Bone marrow (tissue), 2 donors: ENCODE measurements at places on chromosomes 6 and 20.

DNA sequence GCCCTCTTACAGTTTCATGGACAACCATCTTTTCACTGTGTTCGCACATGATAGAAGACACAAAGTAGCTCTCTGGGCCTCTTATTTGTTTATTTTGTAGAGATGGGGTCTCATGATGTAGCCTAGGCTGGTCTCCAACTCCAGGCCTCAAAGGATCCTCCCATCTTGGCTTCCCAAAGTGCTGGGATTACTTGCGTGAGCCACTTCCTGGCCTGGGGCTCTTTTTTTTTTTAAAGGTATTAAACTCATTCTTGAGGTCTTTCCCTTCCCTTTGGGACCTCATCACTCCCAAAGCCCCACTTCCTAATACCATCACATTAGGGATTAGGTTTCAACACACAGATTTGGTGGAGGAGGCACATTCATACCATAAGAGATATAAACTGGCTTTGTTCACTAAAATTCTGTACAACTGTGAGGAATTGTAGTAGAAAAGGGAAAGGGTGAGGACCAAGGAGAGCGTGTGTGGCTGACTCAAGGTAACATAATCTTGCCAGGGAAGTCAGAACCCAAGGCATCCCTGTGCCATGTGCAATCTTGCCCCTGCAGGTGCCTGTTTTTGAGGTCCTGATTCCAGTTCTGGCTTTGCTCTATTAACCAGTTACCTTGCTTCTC is 45.5 kb downstream of the EIF2S2 start:
- DNase-seq, result no peak

DNA sequence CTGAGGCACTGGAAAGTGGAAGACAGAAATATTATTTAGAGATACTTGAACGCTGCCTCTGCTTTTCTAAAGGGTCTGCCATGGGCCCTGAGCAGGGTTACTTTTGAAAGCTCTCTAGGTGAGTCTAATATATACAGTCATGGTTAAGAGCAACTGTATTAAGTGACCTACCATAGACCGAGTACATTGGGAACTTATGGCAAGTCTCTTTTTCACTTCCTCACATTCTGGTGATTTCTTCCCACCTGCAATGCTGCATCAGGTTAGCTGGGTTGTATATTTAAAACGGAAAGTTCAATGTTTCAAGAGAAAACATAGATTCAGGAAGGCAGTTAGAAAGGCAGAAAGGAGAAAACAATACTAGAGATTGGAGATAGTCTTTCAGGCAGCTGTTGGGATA is 154.7 kb downstream of the PHF3 start:
- DNase-seq, result no peak

DNA sequence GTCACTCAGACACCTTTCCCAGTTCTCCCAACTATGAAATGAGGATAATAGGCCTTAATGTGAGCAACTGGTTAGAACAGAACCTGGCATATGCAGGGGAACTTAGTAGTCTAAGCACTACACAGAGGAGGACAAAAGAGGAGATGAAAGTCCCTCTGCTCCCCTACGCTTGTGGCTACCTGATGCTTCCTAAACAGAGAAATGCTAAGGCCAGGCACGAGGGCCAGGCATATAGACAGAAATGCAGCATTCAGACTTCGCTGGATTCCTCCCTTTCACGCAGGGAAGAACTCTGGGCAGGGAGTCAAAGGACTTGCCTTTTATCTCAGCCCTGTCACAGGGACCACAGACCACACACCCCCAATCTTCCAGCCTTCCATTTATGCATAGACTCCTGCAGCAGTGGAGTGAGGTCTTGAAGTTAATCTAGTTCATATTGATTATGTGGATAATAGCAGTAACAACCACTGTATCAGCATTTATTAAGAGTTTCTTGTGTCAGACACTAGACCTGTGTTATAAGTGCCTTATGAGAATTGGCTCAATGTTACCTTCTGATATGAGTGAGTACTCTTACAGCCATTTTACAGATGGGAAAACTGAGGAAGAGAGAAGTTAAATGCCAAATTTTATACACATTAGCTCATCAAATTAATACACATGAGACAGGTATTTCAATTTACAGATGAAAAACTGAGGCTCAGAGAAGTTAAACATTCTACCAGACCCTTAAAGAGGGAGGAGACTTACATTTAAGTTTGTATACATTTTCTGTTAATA is 27.0 kb upstream of the TRAF3IP2 start:
- no peak for DNase-seq

DNA sequence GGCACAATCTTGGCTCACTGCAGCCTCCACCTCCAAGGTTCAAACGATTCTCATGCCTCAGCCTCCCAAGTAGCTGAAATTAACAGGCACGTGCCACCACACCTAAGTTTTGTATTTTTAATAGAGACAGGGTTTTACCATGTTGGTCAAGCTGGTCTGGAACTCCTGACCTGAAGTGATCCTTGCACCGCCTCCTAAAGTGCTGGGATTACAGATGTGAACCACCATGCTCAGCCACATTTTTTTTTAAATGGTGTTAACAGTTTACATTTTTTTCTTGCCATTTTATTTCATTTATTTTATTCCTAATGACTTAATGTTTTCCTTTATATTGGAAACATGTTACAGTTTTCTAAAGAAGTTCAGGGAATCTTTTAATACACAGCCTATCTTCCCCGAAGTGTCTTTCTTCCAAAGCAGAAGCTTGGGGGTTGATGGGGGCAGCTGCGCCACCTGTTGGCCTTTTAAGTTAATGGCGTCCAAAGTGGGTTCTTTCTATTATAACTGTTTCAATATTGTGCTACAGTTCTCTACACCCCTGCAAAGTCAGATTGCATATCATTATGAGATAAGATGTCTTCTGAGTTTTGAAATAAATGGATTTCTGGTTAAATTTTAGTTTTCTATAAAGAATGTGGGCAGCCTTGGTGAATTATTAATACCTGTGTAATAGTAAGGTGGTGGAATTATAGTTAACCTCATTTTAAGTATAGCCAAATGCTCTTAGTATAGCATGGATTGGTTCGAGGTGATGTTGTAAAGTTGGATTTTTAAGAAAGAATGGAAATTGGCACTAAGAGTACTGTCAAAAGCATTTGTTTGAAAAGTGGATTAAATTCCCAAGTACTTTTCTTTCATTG is 42.0 kb upstream of the PLCG1 start:
- DNase-seq, result no peak

GRCh38 chr6:39102071-39102820 is 12.7 kb downstream of the SAYSD1 start:
- DNase-seq, result no peak

- no peak for DNase-seq
These were observed 44.3 kb downstream of the JARID2 start for GRCh38 chr6:15290067-15290680.

GRCh38 chr6:79713701-79714322 is 82.7 kb downstream of the SH3BGRL2 start:
- no peak for DNase-seq

DNA sequence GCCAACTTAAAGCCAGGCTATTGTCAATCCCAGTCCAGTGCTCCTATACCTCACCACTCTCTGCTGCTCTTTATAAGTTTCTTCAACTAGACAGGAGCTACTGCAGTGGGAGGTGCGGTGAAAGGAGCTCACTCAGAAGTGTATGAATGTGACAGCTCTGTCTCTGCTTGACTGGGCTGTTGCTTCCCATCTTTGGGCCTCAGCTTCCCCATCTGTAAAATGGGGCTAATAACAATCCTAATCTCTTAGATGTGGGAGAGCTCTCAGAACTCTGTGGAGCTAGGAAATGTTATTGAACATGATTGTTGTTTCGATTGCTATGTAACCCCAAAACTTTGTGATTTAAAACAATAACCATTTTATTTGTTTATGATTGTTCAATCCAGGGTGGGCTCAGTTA is 8.4 kb upstream of the RALY start:
- DNase-seq, result no peak

GRCh38 chr6:99013145-99013544 is 65.4 kb upstream of the FBXL4 start:
- DNase-seq, result peak; percentile 83

- no peak for DNase-seq
These were observed 93.4 kb downstream of the ANKS1A start for GRCh38 chr6:34982424-34982852.

DNA sequence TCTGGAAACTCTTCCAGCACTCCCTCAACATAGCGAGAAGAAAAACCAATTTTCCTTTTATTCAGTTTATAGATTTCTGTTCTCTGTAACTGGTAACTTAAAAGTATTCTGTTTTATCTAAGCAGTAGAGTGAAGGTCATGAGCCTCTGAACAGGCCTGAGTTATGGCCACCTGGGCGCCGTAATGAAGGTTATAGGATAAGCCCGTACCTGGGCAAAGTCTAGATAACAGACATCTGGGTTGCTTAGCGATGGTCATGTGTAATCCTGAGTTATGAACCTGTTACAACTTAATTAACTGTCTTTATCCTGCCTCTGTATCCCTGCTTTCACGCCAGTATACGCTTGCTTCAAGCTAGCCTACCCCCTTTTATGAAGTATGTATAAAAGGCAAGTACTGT is 13.0 kb upstream of the FAM217A start:
- DNase-seq, result no peak

DNA sequence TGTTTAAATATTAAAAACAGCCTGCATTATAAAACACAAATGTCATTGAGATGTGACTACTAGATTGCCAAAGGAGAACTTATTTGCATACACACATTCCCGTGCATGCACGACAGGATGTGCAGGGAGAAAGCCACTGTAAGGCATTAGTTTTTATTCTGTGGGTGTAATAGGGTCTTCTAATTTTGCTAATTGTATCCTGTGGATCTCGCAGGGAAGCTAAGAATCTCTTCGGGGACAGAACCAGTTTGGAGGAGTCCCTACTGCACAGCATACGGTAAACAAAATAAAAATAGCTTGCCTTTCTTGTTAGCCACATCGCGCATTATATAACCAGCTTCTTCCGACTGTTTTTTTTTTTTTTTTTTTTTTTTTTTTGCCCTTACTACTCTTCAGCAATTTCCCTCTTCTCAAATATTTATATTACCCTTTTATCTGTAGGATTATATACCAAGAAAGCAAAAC is 2.0 kb downstream of the ATXN1 start:
- no peak for DNase-seq
